ENCODE measurements at places on chromosomes 5 and 9.
A peak's percentile ranks its signal among the peaks of the same experiment; 100 is the strongest.

DNA sequence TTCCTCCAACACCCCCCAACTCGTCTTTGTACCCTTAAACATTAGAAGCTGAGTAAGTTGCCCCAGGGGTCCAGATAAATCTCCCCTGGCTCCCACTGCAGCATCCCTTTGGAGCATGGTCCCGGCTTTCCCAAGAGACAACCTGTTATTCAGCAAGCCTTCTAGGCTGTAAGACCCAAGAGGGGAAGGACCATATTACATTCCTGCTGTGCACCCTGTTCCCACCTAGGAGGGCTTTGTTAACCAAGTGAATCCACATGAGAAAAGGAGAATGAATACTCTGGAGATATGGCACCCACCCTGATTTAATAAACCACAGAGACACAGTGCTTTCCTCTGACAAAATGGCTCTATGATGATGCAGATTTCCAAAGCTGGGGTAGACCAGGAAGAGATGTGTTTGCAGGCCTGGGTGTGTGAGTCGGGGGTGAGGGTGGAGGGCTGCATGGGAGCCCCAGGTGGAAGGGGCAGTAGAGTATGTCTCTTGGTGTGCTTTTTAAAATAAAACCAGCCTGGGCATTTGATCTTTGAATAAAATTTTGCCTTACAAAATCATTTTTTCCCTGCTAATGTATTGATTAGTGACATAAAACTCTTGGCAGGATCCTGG lies 325.2 kb downstream of the DRD1 start:
- no peak for DNase-seq

- DNase-seq, result no peak
Observed at GRCh38 chr9:112501287-112501686, 14.7 kb downstream of the KIAA1958 start.

GRCh38 chr9:3193791-3194190 lies 332.0 kb downstream of the RFX3 start:
- DNase-seq, result no peak

- DNase-seq, result no peak
Observed at GRCh38 chr9:111514967-111515366, 10.0 kb upstream of the ZNF483 start.

DNA sequence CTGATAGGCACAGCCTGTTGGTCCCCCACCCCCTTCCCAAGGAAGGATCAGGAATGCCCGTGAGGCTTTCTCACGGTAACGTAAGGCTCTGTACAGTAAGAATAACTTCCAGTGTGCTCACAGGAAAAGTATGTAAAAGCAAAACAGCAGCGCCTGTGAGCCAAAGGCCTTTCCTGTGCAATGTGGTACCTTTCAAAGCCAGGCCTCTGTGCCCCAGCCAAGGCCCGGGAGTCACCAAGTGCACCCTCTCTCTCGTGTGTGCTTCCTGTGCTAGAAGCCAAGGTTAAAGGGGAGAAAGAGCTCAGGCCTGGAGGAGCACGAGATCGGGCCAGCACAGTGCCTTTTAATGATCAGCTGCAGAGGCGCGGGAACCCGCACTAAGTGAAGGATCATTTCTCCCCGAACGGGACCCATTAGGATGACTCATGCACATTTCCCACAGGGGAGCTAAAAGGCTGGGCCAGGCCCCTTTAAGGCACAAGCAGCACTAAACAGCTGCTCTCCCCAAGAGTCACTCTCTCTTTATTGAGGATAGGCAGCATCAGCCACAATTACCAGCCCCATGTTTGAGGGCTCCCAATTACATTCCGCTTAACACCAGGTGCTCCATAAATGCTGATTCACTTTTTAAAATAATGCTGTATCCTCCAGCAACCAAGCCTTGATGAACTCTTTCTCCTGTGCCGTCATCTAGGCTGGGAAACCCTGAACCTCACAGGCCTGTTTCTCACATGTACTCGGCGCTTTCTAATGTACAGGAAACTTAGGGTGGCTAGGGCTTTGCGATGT lies 42.8 kb downstream of the SHB start:
- peak; percentile 45 for DNase-seq

DNA sequence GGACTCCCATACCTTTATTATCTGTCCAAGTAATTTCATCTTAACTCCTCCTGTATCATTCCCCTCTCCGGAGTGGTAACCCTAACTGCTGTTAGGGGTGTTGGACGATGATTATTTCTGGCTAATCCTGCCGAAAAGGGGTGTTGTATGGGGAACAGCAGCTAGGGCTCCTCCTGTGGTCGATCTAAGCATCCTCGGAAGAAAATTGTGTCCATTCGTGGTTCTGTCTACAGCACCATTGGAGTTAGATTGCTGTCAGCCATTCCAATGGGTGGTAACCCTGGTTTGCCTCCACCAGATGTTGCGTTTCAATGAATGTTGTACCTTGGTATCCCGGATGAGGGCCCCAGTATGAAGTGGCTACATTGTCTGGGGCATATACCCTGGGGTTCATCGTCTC lies 35.6 kb upstream of the LMNB1 start:
- DNase-seq, result no peak

DNA sequence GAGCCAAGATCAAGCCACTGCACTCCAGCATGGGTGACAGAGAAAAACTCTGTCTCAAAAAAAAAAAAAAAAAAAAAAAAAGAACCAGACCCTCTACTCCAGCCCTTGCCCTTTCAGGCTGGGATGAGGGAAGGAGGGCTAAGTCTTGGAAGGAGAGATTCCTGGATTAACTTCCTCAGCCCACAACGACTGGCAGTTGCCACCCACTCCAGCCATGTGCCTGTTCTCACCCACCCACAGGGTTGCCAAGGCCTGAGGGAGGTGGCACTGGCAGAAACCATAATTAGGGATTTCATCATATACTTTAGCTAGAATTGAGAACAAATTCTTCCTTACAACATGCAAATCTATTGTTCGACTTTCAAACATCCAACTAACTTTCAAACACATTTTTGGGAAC lies 87.8 kb upstream of the SLC30A5 start:
- no peak for DNase-seq

GRCh38 chr9:120267929-120268328 lies 312.0 kb downstream of the CDK5RAP2 start:
- DNase-seq, result no peak

- DNase-seq, result no peak
Observed at GRCh38 chr9:126695186-126695585, 81.5 kb downstream of the LMX1B start.

DNA sequence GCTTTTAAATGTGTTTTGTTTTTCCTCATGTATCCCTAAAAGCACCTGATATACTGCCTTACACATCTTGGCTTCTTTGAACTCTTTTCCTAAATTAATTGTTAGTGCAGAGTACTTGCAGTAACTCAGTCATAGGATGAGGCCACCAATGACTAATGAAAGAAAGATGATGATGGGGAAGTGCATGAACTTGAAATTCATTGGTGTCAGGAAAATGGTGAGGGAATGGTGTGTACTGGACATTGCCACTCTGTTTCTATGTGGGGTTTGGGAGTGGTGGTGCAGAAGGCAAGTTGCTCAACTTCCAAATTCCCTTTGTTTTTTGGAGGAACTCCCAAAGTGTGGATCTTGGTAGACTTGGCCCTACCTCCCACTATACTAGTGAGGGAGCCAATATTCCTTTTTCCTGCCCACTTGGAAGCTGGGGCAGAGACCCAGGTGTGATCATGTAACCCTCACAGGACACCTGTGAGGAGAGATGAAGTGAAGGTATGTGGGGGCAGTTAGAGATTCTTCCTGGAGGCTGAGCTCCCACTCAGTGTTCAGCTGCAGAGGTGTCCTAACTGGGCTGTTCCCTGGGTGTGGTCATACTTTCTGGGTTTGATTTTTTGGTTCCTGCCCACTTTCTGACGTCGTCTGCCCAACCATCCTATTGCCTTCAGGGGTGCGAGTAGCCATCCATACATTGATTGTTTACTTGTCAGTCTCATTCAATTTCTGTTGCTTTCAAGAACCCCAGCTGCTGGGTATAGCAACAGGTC lies 298.5 kb downstream of the MAST4 start:
- no peak for DNase-seq

DNA sequence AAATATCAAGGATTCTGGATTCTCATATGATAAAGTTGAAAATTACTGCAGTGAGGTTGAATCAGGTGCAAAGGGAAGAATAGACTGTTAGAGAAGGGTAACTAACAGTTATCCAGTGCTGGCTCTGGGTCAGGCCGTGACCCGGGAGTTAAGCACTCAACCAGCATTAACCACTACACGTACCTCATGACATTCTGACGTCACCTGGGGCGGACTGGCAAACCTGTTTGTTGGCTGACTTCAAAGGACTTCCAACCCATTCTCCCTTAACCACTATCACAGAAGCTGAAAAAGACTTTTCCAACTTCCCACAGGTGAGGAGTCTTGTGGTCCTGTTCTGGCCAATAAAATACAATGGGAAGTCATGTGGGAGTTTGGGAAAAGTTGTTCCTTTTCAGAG lies 268.9 kb downstream of the ENC1 start:
- DNase-seq, result no peak

DNA sequence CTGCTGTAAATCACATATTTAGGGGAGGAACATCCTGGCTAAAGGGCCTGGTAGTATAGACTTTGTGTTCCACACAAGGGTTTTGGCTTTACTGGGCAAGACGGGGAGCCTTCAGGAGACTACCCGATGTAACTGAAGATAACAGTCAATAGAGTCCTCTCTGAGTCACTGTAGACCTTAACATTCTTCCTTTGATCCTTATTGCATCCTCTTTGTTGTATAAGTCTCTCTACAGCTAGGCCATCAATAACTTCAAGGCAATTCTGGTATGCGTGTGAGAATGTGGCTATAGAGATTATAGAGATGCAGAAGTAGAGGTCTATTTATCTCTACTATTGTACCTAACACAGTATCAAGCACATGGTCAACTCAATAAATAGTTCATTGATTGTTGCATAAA lies 67.3 kb upstream of the STK32A start:
- no peak for DNase-seq

DNA sequence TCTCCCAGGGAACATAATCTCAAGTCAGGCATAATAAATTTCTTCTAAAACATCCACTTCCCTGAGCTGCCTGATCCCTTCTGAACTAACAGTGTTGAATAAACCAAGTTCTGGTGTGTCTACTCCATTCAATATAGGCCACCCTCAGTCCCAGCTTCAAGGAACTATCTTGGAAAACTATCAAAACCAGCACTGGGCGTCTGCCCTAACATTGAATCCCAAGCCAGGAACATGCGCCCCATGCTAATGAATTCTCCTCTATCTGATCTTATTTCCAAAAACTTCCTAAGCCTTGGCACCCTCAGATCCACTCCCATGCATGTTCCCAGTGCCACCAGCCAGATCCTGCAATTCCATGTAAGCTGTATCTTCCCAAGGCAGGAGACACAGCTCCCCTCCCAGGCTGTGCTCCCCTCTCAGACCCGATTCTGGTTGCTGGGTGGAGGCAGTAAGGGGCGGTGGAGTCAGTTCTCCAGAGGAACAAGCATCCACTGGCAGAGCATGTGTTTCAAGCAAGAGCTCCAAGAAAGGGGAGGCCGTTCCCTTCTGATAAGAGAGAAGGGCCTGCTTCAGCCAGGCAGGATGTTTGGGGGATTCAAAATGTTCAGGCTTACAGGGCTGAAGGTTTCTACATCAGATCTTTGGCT lies 13.1 kb upstream of the FOXI1 start:
- no peak for DNase-seq

DNA sequence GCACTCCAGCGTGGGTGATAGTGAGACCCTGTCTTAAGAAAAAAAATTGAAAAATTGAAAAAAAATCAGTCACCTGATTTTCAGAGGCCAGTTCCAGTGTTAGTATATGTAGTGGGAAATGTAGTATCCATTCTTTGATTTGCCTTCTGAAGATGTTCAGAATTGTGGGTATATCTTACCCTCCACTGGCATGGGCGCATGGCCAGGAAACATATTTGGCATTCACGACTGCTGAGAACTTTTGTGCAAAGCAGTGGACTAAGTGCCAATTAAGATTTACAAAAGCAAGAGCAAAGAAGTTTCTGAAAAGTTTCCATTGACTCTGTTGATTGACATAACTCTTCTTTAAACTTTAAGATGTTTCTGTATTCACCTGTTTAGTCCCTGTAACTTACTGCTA lies 2.4 kb downstream of the CAVIN4 start:
- DNase-seq, result no peak

GRCh38 chr5:36647046-36647445 lies 40.6 kb downstream of the SLC1A3 start:
- no peak for DNase-seq

GRCh38 chr5:129406440-129406839 lies 53.7 kb upstream of the ADAMTS19 start:
- no peak for DNase-seq

DNA sequence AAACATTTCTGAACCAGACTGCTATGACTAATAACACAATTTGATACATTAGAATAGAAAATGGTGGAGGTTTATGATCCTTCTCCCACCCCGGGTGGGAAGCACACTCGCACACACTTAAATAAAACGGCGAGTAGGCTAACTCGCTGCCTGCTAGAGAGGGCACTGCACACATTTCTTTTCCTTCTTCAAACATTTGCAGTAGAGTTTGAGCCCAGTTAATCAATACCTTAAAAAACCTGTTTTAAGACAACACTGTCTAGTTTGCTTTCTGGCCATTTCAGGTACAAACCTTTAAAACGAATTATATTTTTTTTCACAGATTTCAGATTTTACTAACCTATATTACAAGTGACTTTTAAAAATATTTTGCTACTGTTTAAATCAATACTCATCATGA lies 63.5 kb downstream of the EFNA5 start:
- no peak for DNase-seq

GRCh38 chr5:166200532-166200931 lies 2090.9 kb upstream of the WWC1 start:
- no peak for DNase-seq

DNA sequence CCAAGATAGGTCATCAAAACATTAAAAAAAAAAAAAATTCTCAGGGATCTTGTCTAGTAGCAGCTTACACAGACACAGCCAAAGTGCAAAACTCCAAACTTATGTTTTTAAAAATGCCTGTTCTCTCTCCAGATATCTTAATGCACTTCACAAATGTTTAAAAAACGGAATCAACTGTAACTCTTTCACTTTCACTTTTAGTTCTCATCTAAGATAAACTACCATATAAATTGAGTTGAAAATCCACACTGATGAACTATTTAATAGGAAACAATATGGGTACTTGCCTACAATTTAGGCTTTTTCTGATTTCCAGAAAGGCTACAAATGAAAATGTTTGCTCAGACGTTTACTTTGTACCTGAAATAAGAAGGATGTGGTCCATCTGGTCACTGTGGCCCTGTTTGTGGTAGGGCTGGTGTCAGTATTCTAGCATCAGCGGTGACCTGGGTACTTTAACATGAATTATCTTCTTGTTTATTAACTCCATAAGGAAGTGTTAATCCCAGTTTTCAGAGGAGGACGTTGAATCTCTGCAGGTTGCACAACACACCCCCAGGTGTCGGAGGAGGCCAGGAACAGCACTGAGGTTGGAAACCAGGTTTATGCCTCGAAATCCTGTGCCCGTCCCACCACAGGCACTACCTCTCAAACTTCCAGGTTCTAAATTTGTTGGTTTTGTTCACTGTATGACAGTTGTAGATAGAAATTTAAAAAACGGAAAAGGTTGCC lies 13.3 kb upstream of the LPCAT1 start:
- peak; percentile 39 for DNase-seq

DNA sequence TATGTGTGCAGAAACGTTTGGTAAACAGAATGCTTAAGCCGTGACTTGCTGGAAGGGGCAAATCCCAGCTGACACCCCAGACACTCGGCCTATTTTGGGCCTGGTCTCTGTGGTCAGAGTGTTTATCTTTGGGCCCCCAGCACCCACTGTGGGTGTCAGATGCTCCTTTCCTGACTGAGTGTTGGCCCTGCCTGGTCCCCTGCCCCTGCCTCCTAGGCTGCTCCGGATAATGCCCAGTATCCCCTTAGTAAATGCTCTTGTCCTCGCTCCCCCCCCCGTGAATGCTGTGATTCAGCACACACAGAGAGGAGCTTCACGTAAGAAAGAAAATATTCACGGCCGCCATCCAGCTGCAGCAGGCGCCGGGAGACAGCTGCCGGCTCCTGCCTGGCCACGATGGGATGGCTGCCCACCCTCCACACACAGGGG lies 11.3 kb upstream of the ANGPTL2 start:
- DNase-seq, result no peak

All from NCI-H774 (cell line).